Colonic mucosa (tissue), 4 donors: ENCODE measurements at places on chromosomes 1 and 21.

DNA sequence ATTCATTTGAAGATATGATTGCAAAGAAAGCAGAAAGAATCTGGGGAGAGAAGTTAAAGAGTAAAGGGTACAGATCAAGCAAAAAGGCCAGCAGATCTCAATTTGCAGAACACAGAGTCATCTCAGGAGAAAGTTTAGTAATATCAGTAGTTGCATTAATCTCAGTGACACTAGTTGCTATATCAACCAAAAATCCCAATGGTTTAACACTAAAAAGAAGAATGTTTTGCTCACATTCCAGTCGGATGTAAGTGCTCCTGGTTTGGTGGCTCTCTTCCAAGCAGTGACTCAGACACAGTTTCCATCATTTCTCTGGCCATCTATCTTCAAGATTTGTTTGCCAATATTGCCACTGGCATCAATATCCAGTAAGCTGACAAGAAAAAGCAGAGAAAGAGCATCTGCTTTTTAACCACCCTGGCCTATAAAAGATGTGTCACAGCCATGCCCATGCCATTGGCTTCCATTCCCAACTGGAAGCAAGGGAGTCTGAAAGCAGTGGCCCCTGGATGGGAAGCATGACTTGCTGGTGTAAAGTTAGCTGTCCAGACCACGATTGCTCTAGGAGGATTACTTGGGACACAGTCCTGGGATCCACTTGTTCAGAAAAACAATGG lies 45.5 kb upstream of the AIM2 start:
- no peaks in the 10 kb centered on the region for H3K4me1 ChIP-seq
- H3K36me3 ChIP-seq = no peaks in the 10 kb centered on the region
- no peak for DNase-seq
- H3K27ac ChIP-seq = no peak overlapping the region

DNA sequence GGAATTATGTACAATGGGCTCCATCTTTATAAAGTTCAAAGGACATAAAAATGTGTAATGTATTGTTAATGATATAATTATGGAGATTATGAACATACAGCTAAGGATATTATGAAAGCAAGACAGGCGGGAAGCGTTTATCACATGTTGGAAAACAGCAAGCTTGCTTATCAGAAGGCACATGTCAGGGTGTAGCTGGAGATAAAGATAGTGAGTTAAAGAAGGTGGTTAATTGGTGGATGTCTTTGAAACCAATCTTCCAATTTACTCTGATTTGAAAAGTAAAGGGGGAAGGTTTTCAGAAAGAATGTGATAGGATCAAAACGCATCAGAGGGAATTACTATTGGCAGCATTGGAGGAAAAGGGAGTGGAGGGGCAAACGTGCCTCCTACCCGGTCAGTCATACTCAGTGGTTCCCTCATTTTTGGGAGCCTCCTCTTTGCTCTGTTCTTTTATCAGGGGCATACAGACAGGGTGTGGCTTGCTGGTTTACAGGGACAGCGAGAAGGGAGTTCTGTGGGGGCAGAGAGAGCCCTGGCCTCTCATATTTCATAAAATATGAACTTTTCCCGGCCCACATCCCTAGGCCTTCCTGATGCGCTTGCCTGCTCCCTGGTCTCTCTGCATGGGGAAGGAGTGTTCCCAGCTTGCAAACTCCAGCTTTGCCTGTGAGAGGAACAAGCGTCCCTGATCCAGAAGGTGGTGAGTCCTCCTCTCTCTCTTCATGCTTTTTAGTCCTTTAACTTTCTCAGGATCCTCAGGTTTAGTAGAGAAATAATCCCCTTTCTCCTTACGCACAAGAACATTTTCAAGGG lies 8.0 kb upstream of the SVBP start:
- no peak overlapping the region for H3K27ac ChIP-seq
- no peaks in the 10 kb centered on the region for H3K36me3 ChIP-seq
- H3K4me3 ChIP-seq = no peak overlapping the region
- H3K4me1 ChIP-seq = no peaks in the 10 kb centered on the region

DNA sequence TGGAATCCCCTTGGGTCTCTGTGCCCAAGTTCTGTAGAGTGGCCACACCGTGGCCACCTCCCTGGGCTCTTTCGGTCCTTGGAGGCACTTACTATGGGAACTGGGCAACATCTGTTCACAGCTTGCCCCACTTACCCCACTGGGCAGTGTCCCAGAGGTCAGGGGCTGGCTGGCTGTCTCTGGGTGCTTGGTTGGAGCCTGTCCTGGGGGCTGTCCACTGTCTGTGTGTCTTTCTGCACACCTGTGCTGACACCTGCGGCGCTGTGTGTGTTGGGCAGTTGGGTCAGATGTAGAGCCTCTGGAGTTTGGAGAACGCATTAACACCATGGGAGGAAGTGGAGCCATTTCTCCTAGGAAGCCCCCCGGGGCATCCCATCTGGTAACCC lies 1.3 kb upstream of the TMEM54 start:
- H3K4me1 ChIP-seq = no peaks in the 10 kb centered on the region

DNA sequence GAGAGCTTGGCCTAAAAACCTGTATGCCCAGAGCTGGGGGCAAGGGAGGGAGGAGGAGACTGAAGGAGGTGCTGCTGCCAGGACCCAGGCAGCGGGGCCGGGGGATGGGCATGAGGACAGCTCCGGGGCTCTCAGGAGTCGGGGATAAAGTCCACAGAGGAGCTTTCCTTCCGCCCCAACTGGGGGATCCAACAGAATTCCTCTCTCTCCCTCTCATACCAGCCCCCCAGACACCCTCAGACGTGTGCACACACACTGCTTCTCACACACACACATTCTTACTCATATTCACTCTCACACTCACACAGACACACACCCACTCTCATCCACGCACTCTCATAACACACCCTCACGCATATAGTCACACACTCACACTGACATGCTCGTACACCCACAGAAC lies 39.1 kb downstream of the SYF2 start:
- no peak overlapping the region for H3K4me3 ChIP-seq
- H3K4me1 ChIP-seq = peaks cover 4% of the 10 kb centered on the region
- H3K36me3 ChIP-seq = no peaks in the 10 kb centered on the region
- no peak for DNase-seq
- H3K27me3 ChIP-seq = no peaks in the 10 kb centered on the region
- H3K27ac ChIP-seq = no peak overlapping the region

GRCh38 chr1:208538587-208538986 lies 294.4 kb upstream of the PLXNA2 start:
- no peaks in the 10 kb centered on the region for H3K27me3 ChIP-seq
- H3K4me1 ChIP-seq = no peaks in the 10 kb centered on the region
- H3K36me3 ChIP-seq = no peaks in the 10 kb centered on the region
- no peak for DNase-seq

DNA sequence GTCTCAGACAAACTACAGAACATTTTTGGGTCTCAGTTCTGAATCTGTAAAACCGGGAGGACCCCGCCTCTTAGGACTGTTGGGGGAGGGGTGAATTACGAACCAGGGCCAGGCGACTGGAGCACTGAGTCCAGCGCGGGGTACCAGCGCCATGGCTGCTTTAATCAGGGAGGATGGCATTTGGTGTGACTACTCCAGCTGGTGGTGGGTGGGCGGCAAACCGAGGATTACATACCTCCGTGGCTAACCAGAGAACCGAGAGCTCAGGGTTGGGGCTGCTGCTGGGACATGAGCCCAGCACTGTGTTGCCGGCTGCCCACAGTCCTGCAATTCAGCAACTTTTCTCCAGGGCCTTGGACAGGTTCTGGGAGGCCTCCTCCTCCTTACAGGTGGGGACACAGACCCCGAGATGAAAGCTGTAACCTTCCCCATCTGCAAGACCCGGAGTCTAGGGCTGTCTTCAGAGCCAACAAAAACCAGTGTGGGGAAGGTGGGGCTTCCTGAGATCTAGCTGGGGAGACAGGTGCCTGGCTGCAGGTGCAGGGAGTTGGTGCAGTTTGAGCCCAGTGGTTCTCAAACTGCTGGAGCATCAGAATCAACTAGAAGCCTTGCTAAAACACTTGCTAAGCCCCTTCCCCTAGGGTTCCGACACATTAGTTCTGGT lies 273.5 kb downstream of the FOXD2 start:
- H3K4me3 ChIP-seq = no peak overlapping the region
- H3K27ac ChIP-seq = no peak overlapping the region
- no peaks in the 10 kb centered on the region for H3K4me1 ChIP-seq

DNA sequence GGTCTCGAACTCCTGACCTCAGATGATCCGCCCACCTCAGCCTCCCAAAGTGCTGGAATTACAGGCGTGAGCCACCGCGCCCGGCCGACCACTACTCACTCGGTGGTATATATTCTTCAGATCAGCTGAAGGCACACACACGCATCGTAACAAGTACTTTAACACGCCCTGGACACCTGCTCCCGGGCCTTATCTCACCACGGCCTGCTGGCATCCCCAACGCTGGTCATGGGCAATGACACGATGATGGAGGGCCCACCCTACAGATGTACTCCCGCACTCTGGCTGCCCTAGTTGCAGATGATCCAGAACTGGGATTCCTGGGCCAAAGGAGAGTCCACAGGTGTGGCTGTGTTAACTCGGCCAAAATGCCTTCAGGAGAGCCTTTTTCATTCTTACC lies 11.6 kb downstream of the UBE2J2 start:
- no peak overlapping the region for H3K27ac ChIP-seq
- no peak overlapping the region for H3K4me3 ChIP-seq
- no peaks in the 10 kb centered on the region for H3K4me1 ChIP-seq
- H3K36me3 ChIP-seq = peaks cover 14% of the 10 kb centered on the region
- no peaks in the 10 kb centered on the region for H3K27me3 ChIP-seq

GRCh38 chr1:214364786-214365295 lies 83.9 kb downstream of the SMYD2 start:
- H3K36me3 ChIP-seq = no peaks in the 10 kb centered on the region
- H3K27me3 ChIP-seq = no peaks in the 10 kb centered on the region
- no peak for DNase-seq
- H3K27ac ChIP-seq = no peak overlapping the region

DNA sequence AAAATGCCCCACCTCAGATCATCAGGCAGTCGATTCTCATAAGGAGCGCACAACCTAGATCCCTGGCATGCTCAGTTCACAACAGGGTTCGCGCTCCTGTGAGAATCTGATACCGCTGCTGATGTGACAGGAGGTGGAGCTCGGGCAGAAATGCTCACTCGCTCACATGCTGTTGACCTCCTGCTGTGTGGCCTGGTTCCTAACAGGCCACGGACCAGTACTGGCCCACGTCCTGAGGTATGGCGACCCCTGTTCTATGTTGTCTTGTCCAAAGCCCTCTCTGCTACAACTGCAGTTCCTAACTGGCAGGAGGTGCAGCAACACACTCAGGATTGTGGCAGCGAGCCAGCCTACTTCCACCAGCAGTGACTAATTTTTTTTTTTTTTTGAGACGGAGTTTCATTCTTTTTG lies 70.6 kb downstream of the CLSTN1 start:
- no peak overlapping the region for H3K4me3 ChIP-seq
- no peak for DNase-seq
- no peak overlapping the region for H3K27ac ChIP-seq
- H3K36me3 ChIP-seq = peaks cover 4% of the 10 kb centered on the region

- peak overlapping the region; percentile 93 for H3K4me3 ChIP-seq
- H3K27ac ChIP-seq = peak overlapping the region; percentile 98
- no peaks in the 10 kb centered on the region for H3K36me3 ChIP-seq
- no peaks in the 10 kb centered on the region for H3K27me3 ChIP-seq
Observed at GRCh38 chr1:246566813-246567645, 773 bp downstream of the CNST start.

DNA sequence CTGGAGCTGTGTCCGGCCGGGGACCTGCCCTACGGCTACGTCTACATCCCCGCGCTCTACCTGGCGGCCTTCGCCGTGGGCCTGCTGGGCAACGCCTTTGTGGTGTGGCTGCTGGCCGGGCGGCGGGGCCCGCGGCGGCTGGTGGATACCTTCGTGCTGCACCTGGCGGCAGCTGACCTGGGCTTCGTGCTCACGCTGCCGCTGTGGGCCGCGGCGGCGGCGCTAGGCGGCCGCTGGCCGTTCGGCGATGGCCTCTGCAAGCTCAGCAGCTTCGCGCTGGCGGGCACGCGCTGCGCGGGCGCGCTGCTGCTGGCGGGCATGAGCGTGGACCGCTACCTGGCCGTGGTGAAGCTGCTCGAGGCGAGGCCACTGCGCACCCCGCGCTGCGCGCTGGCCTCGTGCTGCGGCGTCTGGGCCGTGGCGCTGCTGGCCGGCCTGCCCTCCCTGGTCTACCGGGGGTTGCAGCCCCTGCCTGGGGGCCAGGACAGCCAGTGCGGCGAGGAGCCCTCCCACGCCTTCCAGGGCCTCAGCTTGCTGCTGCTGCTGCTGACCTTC lies 412 bp downstream of the GPR25 start:
- no peak overlapping the region for H3K27ac ChIP-seq
- no peaks in the 10 kb centered on the region for H3K36me3 ChIP-seq
- DNase-seq = no peak
- H3K4me3 ChIP-seq = peak overlapping the region; percentile 24

- no peaks in the 10 kb centered on the region for H3K36me3 ChIP-seq
- no peak overlapping the region for H3K4me3 ChIP-seq
- no peaks in the 10 kb centered on the region for H3K4me1 ChIP-seq
- no peak overlapping the region for H3K27ac ChIP-seq
- DNase-seq = no peak
Observed at GRCh38 chr1:217495249-217495648, 135.6 kb downstream of the GPATCH2 start.

DNA sequence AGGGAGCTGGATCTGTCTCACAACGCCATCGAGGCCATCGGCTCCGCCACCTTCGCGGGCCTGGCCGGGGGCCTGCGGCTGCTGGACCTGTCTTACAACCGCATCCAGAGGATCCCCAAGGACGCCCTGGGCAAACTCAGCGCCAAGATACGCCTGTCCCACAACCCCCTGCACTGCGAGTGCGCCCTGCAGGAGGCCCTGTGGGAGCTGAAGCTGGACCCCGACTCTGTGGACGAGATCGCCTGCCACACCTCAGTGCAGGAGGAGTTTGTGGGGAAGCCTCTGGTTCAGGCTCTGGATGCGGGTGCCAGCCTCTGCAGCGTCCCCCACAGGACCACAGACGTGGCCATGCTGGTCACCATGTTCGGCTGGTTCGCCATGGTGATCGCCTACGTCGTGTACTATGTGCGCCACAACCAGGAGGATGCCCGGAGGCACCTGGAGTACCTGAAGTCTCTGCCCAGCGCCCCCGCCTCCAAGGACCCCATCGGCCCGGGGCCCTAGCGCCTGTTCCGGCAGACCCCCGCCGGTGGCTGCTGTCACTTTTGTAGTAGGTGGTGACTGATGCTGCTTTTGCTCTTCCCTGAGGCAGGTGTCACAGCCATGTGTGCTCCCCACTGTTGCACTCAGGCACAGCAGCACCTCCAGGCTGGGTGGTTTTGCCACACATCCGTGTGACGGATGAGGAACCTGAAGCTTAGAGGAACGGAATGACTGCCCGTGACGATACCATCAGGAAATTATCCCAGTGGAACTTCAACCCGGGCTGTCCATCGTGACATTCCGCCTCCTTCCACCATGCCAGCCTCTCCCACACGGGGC lies 1.8 kb downstream of the LRRC3 start:
- peaks cover 4% of the 10 kb centered on the region for H3K4me1 ChIP-seq
- no peak for DNase-seq
- H3K36me3 ChIP-seq = no peaks in the 10 kb centered on the region
- H3K27ac ChIP-seq = no peak overlapping the region
- H3K4me3 ChIP-seq = no peak overlapping the region
- H3K27me3 ChIP-seq = no peaks in the 10 kb centered on the region

GRCh38 chr1:39131940-39132339 lies 72.6 kb upstream of the MACF1 start:
- no peaks in the 10 kb centered on the region for H3K36me3 ChIP-seq
- H3K27ac ChIP-seq = no peak overlapping the region
